ENCODE measurements at places on chromosomes 2 and 18.

GRCh38 chr2:6423157-6423556 is 442.6 kb downstream of the CMPK2 start:
- no peak for DNase-seq

DNA sequence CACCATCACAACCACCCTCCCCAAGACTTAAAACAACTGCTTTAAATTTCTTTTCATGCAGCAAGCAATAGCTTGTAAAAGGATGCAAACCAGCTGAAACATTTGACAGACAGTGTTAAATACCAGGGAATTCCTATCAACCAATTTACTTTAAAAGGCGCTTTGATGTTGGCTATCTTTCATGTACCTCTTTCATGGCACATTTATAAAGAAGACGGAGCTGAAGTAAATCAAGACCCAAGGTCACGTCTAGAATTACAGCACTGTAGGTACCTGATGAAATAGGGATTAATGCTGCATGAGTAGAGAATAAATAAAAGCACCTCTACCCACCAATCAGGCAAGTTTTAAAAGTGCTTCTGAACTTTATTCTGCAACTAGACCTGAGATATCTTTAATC is 78.9 kb downstream of the SRBD1 start:
- no peak for DNase-seq

DNA sequence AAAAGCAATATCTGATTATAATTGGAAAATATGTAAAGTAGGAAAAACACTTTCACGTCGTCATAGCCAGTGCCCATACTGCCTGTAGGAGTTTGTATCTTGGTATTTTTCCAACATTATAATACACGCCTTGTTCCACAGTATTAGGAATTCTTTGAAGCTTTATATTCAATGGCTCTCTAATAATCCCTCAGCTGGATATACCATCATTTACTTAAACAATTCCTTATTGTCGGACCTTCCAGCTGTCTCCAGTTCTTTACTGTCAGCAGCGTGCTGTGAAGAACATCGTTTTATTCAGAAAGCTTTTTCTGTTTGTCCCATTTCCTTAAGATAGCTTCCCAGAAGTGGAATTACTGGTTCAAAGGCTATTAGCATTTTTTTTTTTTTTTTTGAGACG is 31.7 kb downstream of the ATP6V1C2 start:
- no peak for DNase-seq

- no peak for DNase-seq
Observed at GRCh38 chr18:11512096-11513025, 97.0 kb upstream of the SLC35G4 start.

DNA sequence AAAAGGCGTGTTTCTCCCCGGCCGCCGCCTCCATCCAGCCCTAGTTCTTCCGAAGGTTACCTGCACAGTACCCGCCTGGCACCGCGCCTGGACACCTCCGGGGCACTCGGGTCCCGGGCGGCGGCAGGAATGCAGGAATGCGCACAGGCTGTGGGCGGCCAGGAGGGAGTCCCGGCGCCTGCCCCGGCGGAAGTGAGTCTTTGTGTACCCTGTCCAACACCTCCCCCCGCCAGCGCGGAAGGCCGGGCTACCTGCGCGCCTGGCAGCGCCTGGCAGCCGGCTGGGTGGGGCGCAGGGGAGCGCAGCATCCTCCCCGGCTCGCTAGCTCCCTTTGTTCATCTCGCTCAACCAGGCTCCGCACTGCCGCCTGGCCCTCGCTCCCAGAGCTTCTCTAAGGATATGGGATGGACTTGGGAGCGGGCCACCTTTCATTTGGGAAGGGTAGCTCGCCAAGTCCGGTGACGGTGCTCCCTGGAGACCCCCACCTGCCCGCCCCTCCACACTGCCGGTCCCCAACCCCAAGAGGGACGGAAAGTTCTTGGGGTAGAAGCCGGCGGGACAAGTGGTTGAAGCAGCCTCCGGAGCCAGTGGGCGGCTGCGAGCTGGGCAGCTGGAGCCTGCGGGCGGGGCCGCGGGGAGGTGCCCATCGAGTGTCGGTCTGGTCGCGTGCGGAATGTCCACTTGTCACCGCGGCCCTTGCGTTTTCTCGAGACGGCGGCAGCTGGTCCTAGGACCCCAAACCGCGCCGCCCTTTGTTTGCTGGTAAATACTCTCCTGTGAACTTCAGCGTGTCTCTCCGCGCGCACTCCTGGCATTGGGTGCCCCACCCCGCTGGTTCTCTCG is 1.2 kb upstream of the ST6GAL2 start:
- DNase-seq = peak; percentile 14

DNA sequence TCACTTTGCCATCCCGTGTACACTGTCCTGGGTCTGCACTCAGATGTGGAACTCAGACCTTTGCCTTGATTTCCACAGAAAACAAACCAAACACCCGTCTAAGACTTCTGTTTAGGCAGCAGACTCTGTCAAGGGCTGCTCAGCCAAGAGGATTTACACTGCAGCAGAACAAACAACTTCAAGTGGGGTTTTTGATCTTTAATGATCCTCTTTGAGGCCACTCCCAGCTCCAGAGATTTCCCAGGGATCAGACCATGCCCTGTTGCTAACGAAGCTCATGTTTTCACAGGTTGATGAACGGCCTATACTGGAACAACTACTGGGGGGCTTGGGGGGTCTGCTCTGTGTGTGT is 52.5 kb upstream of the LGALSL start:
- peak; percentile 26 for DNase-seq

- DNase-seq = peak; percentile 14
Observed at GRCh38 chr2:38233231-38233983, 143.7 kb downstream of the ATL2 start.

DNA sequence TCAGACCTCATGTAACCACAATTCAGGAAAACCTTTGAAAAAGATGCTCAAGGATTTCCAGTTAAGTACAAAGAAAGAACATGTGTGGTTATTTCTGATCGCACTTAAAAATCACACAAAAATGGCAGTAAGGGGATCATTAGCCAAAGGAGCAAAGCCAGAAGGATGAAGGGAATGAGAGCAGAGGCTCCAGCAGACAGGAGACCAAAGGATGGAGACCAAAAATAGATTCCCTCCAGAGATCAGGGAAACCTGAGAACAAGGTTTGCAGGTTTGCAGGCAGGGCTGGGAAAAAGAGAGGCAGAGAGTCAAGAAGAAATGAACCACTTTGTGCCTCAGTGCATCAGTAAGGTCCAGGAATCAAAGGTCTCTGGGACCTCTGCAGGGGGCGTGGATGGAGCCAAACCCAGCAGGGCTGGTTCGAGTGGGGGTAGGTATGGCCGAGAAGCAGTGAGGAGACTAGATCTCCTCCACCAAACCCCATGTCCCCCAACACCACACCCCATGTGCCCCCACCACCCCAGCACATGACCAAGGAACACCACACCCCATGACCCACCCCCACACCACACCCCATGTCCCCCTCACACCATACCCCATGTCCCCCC is 98.5 kb upstream of the GPC1 start:
- no peak for DNase-seq
